ENCODE measurements at places on chromosomes 6 and 20. TPM values are rescaled to one million over a fixed set of nuclear protein-coding genes. Genes with fewer than 3 reads are reported as not detected.

DNA sequence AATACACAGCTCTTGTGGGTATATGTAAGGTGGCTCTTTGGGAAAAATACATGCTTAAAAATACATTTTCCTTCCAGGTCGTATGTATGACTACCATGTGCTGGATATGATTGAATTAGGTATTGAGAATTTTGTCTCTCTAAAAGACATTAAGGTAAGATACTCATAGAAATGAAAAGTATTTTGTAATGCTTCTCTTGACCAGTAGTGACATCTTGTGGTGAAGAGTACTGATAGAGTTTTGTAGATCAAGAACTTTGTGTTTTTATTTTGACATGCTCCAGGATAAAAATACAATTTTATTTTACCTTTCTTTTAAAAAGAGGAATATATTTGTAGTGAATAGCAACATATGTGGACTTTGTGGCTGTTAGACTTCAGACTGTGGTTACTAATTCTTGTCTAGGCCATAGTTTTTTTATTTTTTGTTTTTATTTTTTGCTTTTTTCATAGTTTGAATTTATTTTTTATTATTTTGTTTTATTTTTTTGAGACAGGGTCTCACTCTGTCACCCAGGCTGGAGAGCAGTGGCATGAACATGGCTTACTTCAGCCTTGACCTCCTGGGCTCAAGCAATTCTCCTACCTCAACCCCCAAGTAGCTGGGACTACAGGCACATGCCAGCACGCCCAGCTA, 17.9 kb downstream of the RPF2 start:
- no peak for DNase-seq

- no peak for DNase-seq
Observed at GRCh38 chr20:41879123-41879522, 260.9 kb upstream of the CHD6 start.

GRCh38 chr6:149217466-149217888, 100.0 kb upstream of the TAB2 start:
- no peak for DNase-seq

DNA sequence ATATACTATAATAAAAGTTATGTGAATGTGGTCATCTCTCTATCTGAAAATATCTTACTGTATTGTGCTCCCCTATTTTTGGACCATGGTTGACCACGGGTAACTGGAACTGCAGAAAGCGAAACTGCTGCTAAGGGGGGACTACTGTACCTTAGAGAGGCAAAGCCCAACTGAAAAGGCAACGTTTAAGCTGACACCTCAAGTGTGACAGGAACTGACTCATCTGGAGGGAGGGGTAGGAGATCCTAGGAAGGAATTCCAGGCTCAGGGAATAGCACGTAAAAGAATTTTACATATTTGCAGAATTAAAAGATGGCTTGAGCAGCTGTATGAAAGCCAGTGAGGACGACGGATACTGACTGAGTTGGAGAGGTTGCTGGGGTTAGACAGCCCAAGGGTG, 34.8 kb downstream of the ELOVL2 start:
- no peak for DNase-seq

- peak; percentile 7 for DNase-seq
Observed at GRCh38 chr20:35395728-35396127, 16.0 kb downstream of the UQCC1 start.

DNA sequence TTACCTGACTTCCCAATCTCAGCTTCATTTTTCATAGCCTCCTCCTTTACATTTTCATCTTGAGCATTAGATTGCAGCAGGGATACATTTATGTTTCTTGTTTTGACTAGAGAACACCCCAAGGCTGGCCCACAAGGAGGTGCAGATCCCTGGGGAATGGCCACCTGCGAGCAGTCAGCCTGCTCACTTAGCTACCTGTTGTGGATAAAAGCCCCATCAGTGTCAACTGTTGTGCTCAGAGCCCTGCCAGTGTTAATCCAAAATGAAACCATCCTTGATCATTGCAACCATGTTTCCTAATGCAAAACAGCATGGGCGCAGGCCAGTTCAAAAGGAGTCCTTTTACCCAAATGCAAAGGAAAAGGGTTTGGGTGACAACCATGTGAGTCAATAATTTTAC, 50.8 kb downstream of the CNR1 start:
- no peak for DNase-seq

DNA sequence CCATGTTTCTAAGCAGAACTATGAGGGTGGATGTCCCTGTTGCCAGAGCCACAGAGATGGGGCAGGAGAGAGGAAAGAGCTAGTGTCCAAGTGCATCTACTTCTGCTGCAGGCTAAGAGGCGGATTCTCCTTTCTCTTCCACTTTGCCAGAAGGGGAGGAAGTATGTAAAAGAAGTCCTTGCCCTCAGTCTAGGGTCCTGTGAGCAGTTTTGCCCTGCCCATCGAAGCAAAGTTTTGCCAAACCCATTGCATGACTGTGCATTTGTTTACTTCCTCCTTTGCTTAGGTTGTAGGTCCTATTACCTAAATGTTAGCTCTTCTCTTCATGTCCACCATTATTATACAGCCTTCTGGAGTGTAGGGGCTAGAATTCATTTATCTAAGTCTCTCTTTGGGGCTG, 106.2 kb upstream of the ARMC2 start:
- DNase-seq: no peak

DNA sequence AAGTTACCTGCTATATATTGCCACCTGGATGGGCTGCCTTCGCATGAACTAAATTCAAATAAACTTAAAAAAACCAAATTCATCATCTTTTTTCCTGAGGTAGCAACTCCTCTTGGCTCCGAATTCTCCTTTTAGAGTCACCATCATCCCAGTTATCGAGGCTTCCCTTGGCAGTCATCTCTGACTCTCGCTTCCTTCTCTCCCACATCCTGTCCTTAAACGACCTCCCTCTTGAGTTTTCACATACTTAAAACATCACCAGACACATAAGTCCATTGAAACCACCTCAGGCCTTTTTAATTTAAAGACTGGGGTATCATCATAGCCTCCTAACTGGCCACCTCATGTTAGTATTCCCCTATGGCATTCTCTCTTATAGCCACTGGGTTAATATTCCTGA, 296.1 kb upstream of the FLRT3 start:
- no peak for DNase-seq

DNA sequence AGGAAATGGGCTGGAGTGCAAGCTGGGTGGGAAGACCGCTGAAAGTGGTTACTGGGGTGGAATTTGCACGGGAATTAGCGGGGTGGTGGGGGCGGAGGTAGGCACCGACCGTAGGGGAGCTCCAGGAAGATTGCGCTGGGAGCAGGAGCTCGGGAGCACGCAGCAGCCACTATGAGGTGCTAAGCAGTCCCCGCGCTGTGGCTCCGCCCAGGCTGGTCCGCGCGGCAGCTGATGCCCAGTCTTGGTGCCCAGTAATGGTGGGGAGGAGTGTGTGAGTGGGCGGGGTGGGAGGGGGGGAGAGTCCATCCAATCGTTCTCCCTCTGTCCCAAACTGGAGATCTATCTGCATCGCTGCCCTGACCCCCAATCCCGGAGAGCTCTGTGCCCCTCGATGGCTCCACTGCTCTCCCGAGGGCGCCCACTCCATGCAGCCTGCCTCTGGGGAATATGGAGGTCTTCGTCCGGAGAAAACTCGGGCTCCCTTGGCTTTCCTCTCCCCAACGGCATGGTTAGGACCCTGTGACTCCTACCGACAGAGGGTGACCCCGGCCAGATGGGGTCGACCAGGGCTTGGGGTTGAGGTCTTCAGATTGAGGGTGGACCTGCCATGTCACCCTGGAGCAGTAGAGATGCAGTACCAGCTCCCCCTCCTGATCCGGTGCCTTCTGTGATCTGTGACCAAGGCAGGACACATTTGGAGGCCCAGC, 5.3 kb downstream of the TP53TG5 start:
- DNase-seq: no peak

- DNase-seq: no peak
Observed at GRCh38 chr20:24149175-24149574, 160.6 kb upstream of the GGTLC1 start.

DNA sequence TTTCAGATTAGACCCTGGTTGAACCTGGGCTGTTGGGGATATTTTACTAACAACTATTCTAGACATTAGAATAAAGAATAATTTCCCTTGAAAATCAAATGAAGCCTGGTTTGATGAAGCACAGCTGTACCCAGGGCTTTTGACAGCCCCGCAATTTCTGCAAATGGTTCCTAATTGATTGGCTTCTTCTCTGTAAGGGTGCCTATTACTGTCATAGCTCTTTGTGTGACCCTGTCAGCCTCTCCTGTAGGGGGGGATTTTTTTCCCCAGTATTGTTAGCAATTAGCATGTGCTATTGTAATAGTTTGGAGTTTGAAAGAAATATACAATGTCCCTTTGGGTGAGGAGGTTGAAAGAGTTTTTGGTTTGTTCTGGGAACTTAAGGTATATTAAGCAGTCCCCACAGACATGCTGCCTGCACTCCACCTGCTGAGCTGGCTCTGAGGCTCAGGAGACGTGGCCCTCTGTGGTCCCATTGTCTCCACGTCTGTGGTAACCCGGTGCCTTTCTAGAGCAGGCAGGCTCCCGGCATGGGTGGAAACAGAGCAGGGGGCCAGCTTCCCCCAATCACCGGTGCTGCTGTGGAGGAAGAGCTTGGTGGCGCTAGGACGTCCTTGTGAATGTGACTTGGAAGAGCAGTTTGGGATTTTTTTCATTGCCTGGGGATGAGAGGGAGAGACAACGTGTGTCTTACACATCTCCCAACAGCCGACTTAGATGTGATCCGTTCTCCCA, 47.3 kb upstream of the CLDN20 start:
- DNase-seq: no peak

GRCh38 chr6:166465003-166465399, 82.3 kb upstream of the MPC1 start:
- DNase-seq: no peak

GRCh38 chr6:24522228-24523176, 27.7 kb downstream of the ALDH5A1 start:
- no peak for DNase-seq

DNA sequence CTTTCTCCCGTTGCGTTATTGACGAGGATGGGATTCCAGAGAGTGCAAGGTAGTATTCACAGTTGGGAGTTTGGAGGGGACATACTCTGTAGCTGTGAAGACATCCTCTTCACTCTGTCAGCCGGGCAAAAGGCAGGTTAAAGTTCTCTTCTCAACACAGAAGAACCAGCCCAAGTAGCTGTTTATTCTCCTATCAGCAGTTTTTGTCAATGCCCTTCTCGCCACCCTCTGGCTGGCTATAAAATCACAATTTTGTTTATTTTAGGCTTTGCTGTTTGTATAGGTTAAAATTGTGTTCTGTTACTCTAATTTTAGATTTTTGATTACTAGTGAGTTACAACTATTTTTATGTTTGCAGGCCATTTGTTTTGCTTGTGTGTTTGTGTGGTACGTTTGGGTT, 37.9 kb upstream of the MAS1 start:
- no peak for DNase-seq

- no peak for DNase-seq
Observed at GRCh38 chr20:15895126-15895525, 678.1 kb downstream of the KIF16B start.

GRCh38 chr6:112951829-112952228, 604.7 kb downstream of the RFPL4B start:
- DNase-seq: no peak

DNA sequence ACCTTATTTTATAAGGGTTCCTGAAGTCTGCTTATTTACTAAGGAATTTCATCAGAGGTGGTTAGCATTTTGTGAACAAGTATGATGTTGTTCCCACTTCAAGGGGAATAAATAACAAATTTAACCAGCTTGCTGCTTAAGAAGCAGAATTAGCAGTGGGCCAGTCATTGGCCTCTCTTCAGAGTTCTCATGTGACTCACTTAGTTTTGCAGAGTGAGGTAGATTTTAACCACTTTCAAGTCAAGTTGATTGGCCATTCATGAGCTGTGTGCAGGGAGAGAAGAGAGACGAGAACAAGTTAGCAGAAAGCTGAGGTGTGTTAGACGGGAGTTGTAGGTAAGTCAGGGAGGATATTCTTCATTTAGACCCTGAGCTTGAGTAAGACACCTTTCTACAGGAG, 18.1 kb downstream of the TOP1 start:
- DNase-seq: no peak

- no peak for DNase-seq
Observed at GRCh38 chr6:134187751-134188150, 130.2 kb downstream of the SGK1 start.

- DNase-seq: no peak
Observed at GRCh38 chr20:36613974-36614373, 8.4 kb downstream of the RAB5IF start.

GRCh38 chr6:109820706-109821350, 129.7 kb downstream of the FIG4 start:
- DNase-seq: no peak

GRCh38 chr6:20746024-20746423, 211.8 kb downstream of the CDKAL1 start:
- no peak for DNase-seq

GRCh38 chr20:62554214-62554897, 78.6 kb upstream of the GATA5 start:
- DNase-seq: no peak

DNA sequence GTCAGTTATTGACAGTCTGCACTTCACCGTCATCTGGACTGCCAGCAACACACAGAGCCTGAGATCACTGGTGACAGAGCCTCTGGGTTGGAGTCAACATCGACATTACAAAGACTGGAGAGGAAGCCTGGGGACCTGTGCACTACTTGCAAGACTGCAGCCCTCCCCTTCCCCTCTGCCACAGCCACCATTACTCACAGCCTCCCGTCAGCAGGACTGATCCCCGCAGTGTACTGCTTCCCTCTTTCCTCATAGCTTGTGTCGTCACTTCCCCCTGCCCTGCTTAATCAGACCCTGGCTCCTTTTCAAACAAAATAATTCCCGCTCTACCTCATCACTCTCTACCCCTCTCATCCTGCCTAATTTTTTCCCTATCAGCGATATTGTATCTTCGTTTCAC, 235.5 kb upstream of the KCNQ5 start:
- DNase-seq: no peak

Gene HTR1E
- not detected for total RNA-seq

Gene MAPK14
- total RNA-seq: 34.5 TPM

Gene DAAM2
- 0.13 TPM for total RNA-seq

Gene SLPI
- total RNA-seq: 0.39 TPM

Gene SMAP1
- total RNA-seq: 19.3 TPM

Gene PLG
- total RNA-seq: not detected

Gene PAX1
- not detected for total RNA-seq

Gene SLC2A10
- 5.4 TPM for total RNA-seq

Gene SEL1L2
- not detected for total RNA-seq

Gene CLDN20
- total RNA-seq: not detected

Gene SAMD5
- total RNA-seq: 0.51 TPM

Gene BFSP1
- total RNA-seq: 2.0 TPM

Gene FAM229B
- total RNA-seq: 7.0 TPM

Gene FAM50B
- total RNA-seq: 4.4 TPM

All from dermis microvascular lymphatic vessel endothelial cell (primary cell).